NCI-H1092 (cell line): ENCODE measurements at places on chromosomes 1 and 21.
A peak's percentile ranks its signal among the peaks of the same experiment; 100 is the strongest.

GRCh38 chr1:31811605-31812004 lies 4.2 kb downstream of the SPOCD1 start:
- DNase-seq = peak; percentile 64

DNA sequence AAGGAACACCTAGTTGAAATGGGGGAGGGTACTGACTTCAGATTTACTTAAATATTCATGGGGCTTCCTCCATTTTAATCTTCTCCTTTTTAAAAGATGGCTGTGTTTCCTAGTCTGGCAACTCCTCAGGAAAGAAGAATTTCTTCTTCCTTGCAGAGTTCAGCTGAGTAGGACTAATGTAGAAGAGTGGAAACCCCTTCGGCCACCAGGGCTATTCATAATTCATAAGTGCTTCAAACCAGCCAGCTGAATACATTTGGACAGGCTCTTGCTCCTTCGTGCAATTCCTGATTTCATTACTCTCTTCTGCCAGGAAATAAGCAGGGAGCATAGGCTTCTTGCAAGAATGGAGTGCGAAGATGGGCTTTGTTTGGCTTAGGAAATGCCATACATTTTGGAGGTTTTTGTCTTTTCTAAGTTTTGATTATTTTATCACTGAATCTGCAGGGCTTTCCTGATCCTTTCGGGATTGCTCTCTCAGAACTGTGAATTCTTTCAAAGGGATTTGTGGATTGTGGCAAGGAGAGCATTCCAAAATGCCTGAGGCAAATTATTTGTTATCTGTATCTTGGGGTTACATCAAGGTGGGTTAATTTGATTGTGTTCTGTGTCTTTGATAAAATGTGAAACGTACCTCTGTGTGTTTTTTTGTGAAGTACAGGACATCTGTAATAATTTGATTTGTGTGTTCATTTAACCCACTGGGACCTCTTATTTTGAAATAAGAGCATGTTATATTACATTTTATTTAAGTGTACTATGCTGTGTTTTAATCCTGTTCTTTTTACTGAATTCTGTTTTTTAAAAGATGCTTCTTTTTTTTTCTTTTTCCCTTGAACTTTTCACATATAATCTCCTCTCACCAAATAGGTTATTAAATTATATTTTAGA lies 179.4 kb upstream of the SGIP1 start:
- no peak for DNase-seq

GRCh38 chr1:2446394-2446793 lies 29.7 kb upstream of the PLCH2 start:
- no peak for DNase-seq

GRCh38 chr1:155178441-155179111 lies 4.9 kb downstream of the TRIM46 start:
- DNase-seq = no peak

DNA sequence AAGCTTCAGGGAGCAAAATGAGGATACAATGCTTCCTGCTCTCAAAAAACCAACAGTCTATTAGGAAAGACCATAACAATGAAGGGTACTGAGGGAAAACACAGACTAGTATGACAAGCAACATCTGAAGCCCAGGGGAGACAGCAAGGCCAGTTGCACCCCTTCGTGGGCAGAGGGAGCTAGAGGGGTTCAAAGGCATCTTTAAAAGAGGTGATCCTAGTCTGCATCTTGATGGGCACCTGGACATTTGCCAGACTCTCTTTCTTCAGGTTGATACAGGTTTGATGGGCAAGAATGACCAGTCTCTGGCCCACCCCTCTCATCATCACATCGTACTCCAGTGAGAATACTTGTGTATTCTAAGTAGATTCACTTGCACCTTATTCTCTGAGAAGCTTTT lies 177.7 kb downstream of the VAV3 start:
- no peak for DNase-seq

- DNase-seq = no peak
Measured at GRCh38 chr1:16246961-16247360, 10.0 kb upstream of the CPLANE2 start.

DNA sequence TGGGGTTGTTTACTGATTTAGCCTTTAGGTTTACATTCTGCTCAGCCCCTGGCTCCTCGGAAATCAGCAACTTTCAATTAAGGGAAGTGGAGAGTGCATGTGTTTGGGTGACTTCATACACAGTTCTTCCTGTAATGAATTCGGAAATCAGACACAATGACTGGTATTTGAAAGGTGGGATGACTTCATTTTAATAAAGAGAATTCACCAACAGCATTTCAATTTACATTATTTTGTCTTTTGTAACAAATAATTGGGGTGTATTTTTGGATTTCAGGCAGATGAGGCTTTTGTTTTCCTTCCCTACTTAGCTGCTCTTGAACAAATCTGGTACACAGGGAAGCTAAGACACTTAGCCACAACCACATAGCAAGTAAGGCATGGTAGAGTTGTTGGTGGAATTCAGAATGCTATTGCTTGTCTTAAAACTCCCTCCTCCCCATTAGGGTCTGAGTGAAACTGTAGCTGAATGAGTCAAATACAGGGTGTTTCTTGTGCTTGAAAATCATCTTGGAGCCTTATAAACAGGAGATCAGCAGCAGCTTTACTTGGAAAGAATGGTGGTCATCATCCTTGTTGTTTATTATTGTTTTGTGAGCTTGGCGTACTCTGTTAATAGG lies 917 bp downstream of the STX12 start:
- DNase-seq = no peak

DNA sequence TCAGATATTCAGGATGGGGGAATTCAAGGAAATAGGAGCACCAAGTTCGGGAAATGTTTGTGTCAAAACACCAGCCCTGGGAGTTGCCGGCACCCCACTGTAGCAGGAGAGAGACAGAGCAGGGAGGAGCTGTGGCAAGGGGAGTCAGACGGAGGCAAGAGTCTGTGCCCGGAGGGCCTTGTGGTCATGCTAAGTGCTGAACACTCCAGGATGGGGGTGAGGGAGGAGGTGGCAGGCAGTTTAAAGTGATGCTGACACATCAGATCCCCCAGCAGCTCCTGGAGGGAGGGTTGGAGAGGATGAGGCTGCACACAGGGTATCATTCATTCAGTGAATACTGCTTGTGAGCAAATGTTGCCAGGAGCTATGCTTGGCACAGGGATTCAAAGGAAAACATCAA lies 150.3 kb upstream of the ETV3 start:
- DNase-seq = no peak

DNA sequence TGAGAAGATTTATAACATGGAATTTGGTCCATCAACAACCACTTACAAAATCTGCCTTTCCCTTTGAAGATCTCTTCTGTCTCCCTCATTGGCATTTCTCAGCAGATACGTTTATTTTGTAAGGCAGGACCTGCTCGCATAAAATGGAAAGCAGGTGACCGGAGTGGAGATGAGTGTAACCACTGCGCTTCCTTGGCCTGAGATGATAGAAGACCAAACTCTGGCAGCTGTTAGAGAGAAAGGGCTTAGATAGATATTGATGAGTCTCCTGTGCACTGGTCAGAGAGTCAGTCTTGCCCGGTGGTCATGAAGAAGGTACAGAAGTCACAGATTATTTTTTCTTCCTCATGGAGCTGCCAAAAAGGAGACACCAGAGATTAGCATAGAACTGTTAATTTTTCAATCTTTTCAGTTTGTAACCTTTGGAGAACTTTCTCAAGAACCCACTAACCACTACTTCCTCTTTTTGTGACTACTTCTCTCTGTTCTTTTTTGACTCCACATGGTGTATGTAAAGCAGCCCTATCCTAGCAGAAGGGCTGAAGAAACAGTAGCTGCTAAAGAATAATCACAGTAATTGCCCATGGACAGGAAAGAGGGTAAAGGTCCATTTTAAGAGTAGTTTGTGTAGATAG lies 47.6 kb downstream of the FCRL3 start:
- DNase-seq = no peak

DNA sequence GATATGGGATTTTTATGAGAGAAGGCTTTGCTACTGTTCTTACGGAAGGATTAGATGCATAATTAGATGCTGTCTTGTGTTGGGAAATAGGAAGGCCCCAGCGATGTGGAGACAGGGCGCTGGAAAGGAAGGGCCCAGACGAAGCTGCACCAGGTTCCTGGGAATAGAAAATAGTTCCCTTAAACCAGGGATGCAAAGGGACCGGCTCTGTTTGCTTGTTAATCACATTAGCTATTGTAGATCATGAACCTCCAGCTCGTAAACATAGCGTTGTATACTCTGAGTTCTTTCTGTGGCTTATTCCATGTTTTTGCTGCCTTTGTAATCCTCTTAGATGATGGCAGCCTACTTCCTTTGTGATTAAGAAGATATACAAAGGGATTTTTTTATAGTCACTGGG lies 79.8 kb upstream of the COX20 start:
- DNase-seq = no peak

DNA sequence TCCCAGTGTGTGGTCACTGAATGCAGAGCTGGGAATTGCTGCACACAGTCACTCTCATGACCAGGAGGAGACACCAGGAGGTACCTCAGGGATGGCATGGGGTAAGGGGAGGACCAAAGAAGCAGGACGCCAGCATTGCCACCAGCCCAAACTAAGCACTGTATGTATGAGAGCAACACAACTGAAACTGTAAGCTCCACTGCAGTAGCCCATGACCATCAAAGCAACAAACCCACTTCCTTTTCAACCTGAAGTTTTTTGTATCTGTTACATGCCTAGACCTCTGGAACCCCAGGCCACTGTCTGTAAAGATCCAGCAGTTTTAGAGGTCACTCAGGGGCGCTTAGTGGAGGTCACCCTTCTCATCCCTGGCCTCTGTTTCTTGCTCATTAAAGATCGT lies 164.3 kb downstream of the SETD4 start:
- no peak for DNase-seq

DNA sequence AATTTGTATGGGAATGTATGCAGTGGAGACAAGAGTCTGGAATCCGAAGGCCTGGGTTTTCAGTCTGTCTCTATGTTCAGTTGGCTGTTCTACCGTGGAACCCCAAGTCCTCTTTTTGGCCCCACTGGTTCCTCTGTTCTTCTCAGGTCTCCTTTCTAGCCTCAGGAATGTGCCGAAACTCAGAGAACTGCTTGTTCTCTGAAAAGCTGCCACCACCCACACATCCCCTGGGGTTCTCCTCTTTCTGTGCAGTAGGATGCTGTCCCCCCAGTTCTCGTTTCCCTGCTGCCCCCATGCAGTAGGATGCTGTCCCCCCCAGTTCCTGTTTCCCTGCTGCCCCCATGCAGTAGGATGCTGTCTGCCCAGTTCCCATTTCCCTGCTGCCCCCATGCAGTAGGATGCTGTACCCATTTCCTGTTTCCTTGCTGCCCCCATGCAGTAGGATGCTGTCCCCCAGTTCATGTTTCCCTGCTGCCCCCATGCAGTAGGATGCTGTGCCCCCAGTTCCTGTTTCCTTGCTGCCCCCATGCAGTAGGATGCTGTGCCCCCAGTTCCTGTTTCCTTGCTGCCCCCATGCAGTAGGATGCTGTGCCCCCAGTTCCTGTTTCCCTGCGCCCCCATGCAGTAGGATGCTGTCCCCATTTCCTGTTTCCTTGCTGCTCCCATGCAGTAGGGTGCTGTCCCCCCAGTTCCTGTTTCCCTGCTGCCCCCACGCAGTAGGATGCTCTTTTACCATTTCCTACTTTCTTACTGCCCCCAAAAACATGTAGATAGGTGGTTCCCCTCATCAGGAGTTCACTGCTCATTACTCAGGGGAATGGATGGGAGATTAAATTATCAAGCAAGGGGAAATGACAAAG lies 35.3 kb downstream of the OPTC start:
- no peak for DNase-seq

DNA sequence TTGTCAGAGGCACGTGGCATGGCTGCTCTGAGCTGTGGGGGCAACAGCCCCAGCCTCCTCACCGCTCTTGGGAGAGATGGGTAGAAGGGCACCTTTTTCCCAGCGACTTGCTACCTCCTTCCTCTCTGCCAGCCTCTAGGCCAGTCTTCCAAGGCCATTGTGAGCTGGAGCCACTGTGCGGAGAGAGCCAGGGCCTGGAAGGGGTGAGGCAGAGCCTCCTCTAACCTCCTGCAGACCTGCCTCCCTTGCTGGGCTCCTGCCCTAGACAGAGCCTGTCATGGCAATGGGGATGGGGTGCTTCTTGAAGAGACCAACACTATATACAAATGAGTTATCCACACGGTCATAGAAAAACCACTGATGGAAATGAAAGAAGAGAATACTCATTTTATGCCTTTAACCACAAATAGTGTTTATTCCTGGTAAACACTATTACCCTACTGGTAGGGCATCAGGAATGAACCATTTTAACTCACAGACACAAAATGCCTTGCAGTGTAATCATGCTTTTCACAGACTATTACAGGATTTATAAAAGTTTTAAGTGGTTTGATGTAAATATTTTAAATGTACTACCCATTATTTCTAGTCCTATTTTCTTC lies 5.0 kb upstream of the IGFN1 start:
- DNase-seq = no peak

DNA sequence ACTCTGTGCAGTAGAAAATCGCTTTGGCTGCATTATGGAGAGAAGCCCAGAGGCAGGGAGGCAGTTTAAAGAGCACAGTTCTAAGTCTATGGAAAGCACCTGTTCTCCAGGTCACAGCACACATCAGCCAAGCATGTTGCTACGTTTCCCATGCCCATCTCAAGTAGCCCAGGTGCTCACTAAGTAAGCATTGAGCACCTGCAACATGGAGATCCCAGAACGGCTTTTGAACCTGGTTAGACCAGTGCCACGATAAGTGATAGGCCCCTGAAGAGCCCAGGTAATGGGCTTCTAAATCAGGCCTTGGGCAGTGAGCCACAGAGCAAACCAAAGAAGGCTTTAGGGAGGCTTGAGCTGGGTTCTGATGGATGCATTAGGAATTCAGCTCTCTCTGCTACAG lies 186.2 kb downstream of the C1orf94 start:
- peak; percentile 25 for DNase-seq

DNA sequence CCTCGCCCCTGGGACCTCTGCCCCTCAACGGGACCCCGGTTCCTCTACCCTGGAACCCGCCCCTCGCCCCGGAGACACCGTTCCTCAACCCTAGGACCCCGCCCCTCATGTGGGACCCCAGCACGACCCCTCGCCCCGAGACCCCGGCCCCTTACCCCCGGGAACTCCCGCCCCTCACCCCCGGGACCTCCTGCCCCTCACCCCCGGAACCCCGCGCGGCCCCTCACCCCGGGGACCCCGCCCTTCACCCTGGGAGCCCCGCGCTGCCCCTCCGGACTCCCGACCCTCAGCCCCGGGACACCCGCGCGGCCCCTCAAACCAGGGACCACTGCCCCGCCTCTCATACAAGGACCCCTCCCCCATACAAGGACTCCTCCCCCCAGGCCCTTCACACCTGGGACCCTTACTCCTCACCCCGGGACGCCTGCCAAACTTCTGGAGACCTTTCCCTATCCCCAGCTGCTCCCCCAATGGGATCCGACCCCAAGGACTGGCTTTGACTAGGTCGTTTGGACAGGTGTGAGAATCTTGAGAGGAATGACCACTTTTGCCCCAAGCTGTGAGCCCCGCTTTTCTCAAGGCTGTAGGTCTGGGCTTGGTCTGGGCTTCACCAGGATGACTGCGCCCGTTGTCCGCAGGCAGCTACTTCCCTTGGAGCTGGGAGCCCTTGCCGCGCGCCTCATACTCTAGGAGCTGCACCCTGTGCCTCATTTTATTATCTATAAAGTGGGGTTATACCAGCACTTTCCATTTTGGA lies 843 bp downstream of the DIP2A start:
- DNase-seq = no peak
